Suppressor macrophage (primary cell): ENCODE measurements at places on chromosomes 2 and 18.
A peak's percentile ranks its signal among the peaks of the same experiment; 100 is the strongest.

- DNase-seq: no peak
Measured at GRCh38 chr18:49082714-49083688, 132.2 kb upstream of the SMAD7 start.

DNA sequence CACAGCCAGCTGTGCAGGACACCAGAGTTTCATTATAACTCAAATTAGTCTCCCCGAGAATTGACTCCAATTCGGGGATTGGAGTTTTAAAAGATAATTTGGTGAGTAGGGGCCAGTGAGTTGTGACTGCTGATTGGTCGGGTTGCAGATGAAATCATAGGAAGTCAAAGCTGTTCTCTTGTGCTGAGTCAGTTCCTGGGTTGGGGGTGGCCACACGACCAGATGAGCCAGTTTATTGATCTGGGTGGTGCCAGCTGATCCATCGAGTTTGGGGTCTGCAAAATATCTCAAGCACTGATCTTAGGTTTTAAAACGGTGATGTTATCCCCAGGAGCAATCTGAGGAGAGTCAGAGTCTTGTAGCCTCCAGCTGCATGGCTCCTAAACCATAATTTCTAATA is 82.7 kb upstream of the SLC66A3 start:
- no peak for DNase-seq

DNA sequence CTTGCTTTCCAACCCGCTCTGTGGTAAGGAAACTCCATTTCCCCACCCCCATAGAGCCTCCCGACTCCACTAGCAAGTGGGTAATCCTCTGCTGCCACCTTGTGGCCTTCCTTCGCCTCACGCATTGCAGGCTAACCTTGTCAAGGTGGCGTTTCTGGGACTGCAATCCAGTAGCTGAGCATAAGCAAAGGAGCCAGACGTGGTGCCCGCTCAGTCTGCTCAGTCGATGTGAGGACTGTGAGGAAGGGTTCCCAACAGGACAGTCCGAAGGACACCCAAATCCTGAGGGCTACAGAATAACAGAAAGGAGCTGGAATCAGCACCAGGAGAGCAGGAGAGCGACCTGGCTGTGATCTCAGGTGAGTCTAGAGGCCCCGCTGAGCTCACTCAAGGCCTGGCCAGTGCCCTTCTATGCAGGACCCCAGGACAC is 144.2 kb downstream of the SUCLG1 start:
- DNase-seq: peak; percentile 78

DNA sequence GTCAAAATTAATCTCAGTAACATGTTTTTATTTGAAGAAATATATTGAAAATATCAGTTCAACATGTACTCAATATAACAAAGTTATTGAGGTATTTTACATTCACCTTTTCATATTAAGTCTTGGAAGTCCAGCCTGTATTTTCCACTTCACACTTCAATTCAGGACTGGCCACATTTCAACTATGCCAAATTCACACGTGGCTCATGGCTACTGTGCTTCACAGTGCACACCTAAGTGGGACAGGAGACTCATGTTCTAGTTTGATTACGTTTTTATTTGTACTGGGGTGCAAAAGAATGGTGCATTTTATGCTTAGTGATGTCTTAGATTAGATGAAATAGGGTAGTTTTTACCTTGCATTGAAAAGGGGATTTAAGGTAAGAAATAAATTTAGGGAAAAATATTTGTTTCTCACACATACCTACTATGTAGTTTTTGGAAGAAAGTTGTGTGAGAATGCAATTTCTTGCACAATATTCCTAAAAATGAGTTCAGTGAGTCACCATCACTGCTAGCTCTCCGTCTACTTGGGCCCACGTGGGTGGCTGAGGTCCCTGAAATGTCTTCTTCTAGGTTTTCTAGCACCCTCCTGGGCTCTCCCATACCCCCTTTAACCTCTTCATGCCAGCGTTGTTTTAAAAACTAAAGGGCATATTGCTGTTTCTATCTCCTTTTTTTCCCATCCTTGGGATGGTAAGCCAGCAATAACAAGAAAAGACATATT is 87.0 kb downstream of the ST6GAL2 start:
- no peak for DNase-seq

GRCh38 chr2:134284119-134284670 is 30.3 kb downstream of the MGAT5 start:
- no peak for DNase-seq

- no peak for DNase-seq
Measured at GRCh38 chr2:185245216-185245615, 493.4 kb upstream of the FSIP2 start.

GRCh38 chr2:233400961-233401360 is 46.7 kb downstream of the DGKD start:
- DNase-seq: no peak

- DNase-seq: no peak
Measured at GRCh38 chr2:231394211-231395141, 1.0 kb upstream of the B3GNT7 start.

- no peak for DNase-seq
Measured at GRCh38 chr18:48790226-48790863, 160.4 kb downstream of the SMAD7 start.

DNA sequence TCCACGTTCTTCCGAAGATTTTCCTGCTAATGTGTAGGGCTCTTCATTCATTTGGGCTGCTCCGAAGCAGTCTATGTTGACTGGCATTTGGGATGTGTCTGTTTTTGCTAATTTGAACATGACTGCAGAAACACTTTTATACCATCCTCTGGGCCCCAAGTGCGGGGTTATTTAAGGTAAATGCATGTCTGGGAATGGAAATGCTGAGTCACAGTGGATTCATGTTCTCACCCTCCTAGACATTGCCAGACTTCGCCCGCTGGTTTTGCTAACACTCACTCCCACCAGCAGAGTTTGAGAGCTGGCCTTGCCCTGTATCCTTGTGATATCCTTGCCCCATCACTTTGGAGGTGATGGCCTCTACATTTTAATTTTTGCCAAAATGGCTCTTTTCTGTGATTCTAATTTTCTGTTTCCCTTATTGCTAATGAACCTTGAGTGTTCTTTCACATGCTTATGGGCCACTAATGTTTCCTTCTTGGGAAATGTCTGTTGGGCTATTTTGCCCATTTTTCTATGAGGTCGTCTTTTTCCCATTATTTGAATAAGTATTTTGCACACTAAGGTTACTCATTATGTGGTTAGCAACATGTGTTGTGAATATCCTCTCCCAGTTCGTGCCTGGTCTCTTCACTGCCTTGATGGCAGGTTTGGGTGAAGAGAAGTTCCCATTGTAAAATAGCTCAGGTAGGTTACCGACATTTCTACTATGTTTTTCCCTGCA is 204.1 kb downstream of the GLI2 start:
- DNase-seq: no peak

DNA sequence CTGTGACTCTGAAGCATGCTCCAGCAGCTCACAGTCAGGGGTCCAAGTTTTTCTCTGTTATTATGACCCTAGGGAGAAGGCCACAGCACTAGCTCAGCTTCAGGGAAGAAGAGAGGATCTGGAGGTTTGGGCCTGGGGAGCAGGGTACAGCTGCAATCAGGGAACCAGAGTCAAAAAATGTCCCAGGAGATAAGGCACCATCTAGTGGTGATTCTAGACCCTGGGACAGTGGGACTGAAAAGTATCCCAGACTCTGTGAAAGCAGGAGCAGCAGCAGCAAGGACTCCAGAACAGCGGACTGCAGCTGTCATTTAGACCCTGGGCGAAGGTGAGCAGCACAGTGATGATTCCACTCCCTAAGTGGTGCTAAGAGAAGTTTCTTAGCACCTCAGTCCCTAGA is 278.4 kb upstream of the DDX18 start:
- no peak for DNase-seq

DNA sequence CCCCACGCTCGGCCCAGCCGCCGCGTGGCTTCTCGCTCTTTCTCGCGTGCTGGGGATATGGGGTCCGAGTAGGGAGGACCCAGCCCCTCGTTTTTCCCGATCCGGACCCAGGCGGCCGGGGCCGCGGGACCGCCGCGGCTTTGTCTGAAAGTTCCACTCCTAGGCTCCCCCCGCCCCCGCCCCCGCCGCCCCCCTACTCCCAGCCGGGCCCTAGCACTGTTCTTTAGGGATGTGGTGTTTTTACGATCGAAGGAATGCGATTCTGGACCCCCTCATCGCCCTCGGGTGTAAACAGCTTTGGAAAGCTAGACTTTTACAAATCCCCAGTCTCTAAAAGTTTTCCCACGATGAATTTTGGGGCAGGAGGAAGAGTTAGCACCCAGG is 819 bp downstream of the TGIF1 start:
- DNase-seq: no peak

- DNase-seq: no peak
Measured at GRCh38 chr2:145690183-145690778, 1170.4 kb upstream of the ZEB2 start.

- DNase-seq: no peak
Measured at GRCh38 chr18:12599543-12599942, 58.4 kb downstream of the SPIRE1 start.

- no peak for DNase-seq
Measured at GRCh38 chr2:102181919-102182635, 4.7 kb upstream of the IL1RL2 start.

DNA sequence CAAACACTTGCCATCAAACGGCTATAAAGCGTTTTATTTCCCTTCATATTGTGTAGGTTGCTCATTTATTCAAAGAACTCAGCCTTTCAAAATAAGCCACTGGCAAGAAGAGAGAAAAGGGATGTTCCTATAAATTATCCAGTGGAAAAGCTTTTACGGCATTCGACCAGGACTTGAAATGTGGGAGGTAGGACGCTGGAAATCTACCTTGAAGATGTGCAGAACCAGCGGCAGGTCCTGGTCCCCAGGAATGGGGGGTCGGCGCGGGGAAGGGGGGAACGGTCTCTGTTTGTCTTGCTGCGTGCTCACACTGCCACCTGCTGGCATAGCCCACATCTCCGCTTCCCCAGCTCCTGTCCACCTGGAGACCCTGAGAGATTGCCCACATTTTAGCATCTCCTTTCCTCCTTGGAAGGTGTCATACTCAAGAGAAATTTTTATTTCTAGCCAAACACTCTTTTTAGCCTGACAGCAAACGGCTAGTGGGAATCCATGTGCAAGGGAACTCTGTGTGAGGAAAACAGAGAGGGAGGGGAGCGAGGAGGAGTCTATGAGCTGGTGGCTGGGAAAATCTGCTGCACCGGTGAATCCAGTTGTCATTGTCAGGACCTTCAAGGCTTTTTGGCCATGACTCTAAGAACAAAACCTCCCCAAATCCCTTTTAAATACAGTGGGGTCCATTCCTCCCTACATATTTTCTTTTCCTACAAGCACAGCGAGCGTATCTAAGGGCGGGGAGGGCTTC is 349.0 kb upstream of the PKDCC start:
- peak; percentile 51 for DNase-seq

DNA sequence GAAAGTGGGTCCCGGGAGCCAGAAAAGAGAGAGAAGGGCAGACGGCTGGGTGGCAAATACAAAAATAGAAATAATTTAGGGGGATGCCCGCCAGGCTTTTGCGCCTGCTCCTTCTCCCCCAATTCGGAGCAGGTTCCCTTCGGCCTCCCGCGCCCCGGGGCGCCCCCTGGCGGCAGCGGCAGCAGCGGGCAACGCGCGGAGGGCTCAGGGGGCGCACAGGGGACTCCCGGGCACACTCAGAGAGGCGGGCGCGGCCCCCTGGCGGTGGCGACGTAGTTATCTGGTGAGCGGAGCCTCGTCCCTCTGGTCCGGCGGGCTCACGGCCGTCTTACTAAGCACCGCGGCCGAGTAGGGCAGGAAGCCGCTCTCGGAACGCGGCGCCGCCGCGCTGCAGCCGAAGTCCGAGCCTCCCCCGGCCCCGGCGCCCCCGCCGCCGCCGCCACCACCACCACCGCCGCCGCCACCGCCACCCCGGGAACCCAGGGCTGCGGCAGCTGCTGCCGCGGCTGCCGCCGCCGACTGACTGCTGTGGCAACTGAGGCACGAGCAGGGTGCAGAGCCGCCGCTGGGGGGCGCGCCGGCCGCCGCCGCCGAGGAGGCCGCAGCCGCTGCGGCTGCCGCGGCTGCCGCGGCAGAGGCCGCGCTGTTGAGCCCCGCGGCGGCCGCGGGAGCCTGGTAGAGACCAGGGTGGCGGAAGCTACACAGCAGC is 3.8 kb downstream of the EVX2 start:
- DNase-seq: peak; percentile 46

DNA sequence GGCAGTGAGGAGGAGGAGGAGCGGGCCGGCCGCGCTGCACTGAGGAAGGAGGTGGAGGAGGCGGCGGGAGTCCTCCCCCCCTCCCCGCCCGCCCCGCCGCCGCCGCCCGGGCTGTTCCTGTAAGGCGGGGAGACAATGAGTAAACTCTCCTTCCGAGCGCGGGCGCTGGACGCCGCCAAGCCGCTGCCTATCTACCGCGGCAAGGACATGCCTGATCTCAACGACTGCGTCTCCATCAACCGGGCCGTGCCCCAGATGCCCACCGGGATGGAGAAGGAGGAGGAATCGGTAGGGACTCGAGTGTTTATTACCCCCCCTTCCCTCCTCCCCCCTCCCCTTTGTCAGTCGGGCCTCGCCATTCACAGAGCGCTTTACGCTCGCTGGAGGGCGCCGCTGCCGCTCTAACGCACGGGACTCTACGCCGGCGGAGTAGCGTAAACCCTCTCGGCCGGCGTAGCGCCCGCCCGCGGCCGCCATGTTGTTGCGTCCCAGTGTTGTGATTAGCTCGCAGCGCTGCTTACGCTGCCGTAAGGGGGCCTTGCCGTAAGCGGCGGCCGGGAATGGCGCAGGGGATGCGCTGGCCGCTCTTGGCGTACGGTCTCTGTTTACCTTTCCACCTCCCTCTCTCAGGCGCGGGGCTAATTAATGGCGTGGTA is 460 bp downstream of the EPC2 start:
- DNase-seq: peak; percentile 96

DNA sequence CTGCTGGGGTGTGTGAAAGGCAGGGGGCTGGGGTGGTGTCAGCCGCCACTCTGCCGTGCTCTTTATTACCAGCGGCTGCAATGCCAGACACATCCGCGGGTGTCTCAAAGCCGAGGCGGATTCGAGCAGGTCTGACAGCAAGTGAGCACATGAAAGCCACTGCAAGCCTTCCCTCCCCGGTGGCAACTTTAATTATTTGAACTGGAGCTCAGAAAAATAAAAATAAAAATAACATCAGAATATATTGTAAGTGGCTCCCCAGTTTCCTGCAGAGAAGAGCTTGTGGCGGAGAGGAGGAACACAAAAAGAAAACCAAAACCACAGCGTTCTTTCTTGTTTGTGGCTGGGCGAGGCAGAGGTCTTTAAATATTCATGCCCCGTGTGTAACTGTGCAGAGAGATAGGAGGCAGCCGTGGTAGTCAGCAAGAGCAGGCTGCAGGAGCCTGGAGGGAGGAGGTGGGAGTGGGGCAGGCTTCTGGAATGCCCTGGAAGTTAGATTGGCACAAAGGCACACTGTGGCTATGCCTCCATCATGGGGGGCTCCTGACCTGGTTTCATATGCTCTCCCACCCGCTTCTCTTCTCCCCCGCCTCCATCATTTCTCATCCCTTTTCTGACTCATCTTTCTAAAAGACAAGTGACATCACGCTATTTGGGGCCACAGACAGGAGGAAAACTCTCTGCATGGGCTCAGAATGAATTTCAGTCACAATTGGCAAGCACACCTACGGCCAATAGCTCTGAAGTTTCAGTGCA is 199.8 kb downstream of the CLIP4 start:
- peak; percentile 73 for DNase-seq

- no peak for DNase-seq
Measured at GRCh38 chr2:70305531-70305930, 3.7 kb upstream of the FAM136A start.
